Dorsolateral prefrontal cortex (tissue), 122 donors: ENCODE measurements at places on chromosomes 11 and 22. TPM values are rescaled to one million over a fixed set of nuclear protein-coding genes. Genes with fewer than 3 reads are reported as not detected.

DNA sequence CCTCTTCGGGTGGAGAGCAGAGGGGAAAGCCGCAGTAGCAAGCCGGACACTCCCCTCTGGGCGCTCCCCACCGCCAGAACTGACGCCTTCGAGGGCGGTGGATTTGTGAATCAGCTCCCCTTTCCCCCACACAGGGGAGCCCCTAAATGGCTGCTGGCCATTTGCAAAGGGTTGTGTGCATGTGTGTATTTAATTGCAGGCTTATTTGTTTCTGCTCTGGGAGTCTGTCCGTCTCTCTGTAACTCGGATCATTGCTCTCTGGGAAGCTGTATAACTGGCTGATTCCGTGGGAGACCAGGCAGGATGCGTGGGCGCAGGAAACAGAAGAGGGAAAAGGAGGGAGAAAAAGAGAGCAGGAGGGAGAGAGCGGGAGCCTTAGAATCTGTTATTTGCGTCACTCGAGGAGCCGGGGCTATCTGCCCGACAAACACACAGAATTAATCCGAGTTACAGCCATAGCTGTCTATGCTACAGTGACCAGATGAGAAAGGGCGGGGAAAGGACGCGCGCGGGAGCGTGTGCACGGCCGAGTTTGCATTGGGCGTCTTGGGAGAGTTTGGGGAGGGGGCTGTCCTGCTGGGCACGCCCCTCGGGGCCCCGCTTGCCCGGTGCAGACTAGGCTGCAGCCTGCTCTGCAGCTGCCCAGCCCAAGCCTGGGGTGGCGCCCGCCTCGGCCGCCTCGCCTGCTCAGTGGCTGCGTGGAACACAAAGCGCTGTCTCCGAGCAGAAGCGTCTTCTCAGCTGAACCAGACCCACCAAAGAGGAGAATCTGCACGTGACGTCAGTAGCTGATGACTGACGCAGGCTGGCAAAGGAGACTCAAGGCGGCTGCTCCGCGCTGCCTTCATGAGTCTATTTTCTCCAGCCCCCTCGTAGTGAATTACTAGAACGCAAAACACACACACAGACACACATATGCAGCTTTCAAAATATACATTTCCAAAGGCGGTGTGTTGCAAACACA, 105.3 kb upstream of the HSD17B12 start:
- DNase-seq = peak; percentile 69

- DNase-seq = no peak
Measured at GRCh38 chr11:81578571-81578970, 1155.1 kb downstream of the FAM181B start.

PKP3 gene
- 2.0 TPM for total RNA-seq

OR4D5 gene
- total RNA-seq = not detected

GRCh38 chr11:14891143-14892035, 642 bp downstream of the CYP2R1 start:
- peak; percentile 87 for DNase-seq

GRCh38 chr11:123209591-123209990, 14.5 kb upstream of the CLMP start:
- no peak for DNase-seq

- DNase-seq = no peak
Measured at GRCh38 chr11:75665126-75665525, 3.7 kb downstream of the MAP6 start.

GRCh38 chr22:37095113-37095512, 14.4 kb downstream of the TMPRSS6 start:
- DNase-seq = no peak

GVQW3 gene
- total RNA-seq = 18.4 TPM

SLC6A5 gene
- total RNA-seq = 0.16 TPM

PRG3 gene
- not detected for total RNA-seq

DNA sequence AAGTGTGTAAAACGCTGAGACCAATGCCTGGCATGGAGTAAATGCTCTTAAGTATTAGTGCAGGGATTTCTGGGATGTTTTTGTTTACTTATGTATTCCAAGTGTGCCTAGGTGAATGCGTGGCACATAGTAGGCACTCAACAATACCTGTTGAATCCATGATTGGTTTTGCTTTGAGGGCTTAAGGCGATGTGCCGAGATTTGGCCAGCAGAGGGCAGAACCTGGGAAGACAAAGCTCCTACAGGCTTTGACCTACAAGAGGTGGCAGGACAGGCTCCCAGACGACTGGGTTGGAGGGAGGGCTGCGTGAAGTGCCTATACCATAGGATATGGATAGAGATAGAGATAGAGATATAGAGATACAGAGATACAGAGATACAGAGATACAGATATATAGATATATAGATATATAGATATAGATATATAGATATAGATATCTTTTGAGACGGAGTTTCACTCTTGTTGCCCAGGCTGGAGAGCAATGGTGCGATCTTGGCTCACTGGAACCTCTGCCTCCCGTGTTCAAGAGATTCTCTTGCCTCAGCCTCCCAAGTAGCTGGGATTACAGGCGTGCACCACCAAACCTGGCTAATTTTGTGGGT, 13.9 kb downstream of the KCNE3 start:
- DNase-seq = peak; percentile 32

DNA sequence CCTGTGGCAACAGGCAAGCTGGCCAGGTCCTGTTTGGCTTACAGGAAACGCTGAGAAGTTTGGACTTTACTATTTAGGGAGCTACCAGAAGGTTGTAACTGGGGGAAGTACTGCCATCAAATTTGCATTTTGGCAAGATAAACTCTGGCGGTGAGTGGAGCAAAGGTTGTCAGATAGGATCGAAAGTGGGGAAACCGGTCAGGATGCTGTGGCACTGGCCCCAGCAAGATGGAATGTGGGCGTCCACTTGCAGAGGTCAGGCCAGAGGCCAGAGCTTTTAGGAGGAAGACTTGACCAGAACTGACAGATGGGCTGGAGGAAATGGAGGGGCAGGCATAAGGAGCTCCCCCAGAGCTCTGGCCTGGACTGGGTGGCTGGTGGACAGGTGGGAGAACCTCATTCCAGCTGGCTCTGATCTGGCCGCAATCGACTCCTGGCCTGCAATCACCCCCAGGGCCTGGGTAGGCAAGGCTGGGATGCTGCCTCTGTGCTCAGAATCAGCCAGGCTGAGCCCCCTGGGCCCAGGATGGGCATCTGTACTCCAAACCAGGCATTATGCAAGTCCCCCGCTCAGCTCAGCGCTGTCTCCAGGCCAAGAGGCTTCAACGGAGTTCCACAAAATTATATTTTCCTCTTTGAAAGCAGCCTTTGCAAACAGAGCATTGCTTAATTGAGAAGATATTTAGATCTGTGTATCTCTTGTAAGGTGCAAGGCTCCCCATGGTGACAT, 178.3 kb upstream of the NECTIN1 start:
- DNase-seq = no peak

DNA sequence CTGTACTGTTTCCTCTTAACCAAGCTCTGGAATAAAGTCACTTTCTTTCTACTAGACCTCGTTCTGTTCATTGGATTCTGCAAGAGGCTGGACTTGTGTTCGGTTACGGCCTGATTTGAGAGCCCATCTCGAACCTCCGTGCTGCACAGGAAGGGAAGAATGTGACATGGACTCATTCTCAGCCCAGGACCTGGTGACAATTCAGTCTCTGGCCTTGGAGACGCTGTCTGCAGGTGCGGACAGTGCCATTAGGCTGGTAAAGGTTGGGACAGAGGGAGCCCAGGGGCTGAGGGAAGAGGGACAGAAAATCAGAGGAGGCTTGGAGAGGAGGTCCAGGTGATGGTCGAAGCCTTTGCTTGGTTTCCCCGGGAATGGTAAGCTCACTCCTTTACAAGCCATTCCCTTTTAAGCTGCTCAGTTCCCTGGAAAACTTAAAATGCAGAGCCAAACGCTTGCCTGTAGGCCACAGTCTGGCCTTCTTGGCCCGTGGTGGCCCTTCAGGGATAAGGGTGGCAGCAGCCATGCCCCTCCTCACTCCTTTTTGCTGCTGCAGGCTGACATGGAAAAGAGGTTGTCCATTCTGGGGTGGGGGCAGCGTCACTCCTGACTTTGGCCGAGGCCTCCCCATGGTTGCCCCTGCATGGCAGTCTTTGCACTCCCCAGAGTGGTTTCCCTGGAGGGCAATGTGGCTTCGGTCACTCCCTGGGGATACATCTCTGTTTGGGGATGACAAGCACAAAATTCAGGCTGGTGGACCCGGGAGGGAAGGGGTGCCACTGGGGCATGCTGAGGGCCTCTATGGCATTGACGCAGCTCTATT, 52.3 kb downstream of the SHISAL1 start:
- no peak for DNase-seq

GRCh38 chr11:45368697-45369096, 82.6 kb upstream of the SYT13 start:
- DNase-seq = no peak

GRCh38 chr22:41976070-41976901, 7.0 kb downstream of the SEPTIN3 start:
- peak; percentile 85 for DNase-seq

HIRA gene
- total RNA-seq = 31.7 TPM

GRCh38 chr22:30198152-30198825, 48.3 kb downstream of the LIF start:
- DNase-seq = no peak

DNA sequence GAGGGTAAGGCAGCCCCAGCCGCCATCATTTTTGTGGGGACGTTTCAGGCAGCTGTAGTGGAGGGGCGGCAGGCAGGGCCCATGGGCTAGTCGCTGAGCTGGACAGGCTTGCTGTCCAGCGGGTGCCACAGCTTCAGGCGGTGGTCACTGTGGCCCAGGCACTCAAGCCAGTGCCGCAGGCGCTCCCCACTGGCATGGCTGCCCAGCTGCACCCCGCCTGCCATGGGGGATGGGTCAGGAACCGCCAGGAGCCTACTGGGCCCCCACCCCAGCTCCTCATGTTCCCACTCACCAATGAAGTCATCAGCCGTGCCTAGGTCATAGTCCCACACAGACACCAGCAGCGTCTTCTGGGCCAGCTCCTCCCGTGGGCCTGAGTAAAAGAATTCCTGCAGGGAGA, 6.0 kb downstream of the NDUFV1 start:
- no peak for DNase-seq

OR8G5 gene
- total RNA-seq = not detected

GRCh38 chr11:67344264-67344663, 9.1 kb downstream of the POLD4 start:
- DNase-seq = no peak

HIC2 gene
- total RNA-seq = 12.2 TPM

OR4C11 gene
- total RNA-seq = not detected

NXPE1 gene
- not detected for total RNA-seq

DNA sequence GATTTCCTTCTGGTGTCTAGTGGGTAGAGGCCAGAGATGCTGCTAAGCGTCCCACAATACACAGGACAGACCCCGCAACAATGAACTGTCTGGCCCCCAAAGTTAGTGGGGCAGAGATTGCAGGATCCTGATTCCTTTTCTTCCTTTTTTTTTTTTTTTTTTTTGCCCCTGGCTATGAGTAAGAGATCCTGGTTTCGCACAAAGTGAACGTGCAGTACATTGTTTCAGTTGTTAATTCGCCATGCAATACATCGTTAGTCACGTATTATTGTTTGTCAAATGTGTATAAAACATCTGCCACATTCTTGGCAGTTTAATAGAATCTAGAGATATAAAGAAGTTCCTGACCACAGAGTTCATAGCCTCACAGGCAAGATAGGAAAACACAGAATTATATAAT, 20.2 kb downstream of the ST3GAL4 start:
- no peak for DNase-seq

- DNase-seq = no peak
Measured at GRCh38 chr22:44701187-44701790, 715 bp upstream of the PRR5 start.

DNA sequence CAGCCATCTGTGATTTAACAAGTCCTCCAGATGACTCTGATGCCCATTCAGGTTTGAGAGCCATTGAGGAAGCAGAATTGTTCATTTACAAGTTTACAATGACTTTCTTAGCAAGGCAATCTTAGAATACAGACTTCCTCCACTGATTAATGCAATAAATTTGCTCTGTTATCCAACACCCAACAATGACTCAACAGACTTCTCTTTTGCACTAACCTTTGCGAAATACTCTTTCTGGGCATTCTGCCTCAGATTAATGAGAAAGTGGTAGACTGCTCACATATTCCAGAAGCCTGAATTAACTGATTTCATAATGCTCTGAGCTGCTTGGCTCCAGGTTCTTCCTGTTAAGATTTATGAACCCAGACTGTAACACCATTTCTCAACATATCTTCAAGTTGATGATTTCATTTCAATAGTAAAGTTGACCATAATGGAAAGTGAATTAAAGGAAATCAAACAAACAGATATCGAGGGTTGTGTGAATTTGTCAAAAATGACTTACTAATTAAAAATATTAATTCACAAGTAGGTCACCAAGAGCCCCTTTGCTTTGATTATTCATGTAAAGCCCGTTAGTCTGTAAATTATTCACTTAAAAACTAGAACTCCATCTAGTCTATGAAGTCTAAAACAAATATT, 70.5 kb upstream of the BLID start:
- no peak for DNase-seq

HTR3B gene
- total RNA-seq = 10.0 TPM

DNA sequence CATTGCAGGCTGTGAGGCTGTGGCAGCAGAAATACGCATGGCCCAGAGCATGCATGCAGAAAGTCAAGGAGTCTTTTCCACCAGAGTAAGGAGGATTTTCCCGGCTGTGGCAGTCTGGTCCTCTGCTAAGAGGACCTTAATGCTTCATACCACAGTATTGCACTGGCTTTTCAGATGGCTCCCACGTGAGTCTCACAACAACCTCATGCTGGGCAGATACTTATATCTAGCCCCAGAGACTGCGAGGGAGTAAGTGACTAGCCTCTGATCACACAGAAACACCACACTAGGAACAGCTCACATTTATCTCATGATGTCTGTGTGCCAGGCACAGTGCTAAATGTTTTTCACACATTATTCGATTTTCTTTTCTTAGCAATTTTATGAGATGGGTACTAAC, 8.0 kb downstream of the CRY2 start:
- DNase-seq = no peak

DNA sequence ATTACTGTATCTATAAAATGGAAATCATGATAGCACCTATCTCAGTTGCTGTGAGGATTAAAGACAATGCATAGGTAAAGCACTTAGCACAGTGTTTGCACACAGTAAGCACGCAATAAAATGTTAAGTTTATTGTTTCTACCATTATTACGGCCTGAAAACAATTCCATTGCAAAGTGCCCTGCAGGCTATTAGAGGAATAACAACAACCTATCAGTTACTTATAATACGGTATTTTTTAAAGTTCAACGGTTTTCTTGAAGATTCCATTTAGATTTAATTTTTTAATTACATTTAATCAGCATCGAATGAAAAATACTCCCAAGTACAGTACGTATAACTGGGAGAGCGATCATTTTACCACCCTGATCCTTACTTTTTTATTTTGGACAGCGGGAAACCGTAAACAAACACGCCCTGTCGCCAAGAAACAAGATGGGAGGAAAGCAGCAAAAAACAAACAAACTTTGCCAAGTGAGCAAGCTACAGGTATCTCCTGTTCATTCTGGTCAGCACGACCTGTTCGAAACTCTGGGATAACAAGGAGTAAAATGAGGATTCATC, 893 bp downstream of the SLC36A4 start:
- DNase-seq = no peak

PATE4 gene
- total RNA-seq = not detected
